SHP77 treated with DMSO at 0.1 percent for 48 hours (cell line): ENCODE measurements at places on chromosomes 11 and 22.

- peak; percentile 54 for DNase-seq
Observed at GRCh38 chr11:77191429-77191822, 63.4 kb downstream of the MYO7A start.

DNA sequence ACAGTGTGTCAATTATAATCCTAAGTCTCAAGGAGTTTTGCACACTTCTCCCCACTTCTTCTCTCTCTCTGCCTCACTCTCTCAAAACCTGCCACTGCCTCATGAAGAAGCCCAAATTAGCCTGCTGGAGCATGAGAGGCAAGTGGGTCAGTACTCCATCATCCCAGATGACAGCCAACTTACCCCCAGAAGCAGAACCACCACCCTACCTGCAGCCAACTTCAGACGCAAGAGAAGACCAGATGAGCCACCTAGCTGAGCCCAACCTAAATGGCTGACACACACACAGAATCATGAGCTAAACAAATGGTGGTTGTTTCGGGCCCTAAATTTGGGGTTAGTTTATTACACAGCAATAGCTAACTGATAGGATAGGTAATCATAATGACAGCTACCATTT is 61.2 kb downstream of the CD82 start:
- DNase-seq = no peak

- no peak for DNase-seq
Observed at GRCh38 chr22:29330753-29331152, 15.3 kb upstream of the RASL10A start.

DNA sequence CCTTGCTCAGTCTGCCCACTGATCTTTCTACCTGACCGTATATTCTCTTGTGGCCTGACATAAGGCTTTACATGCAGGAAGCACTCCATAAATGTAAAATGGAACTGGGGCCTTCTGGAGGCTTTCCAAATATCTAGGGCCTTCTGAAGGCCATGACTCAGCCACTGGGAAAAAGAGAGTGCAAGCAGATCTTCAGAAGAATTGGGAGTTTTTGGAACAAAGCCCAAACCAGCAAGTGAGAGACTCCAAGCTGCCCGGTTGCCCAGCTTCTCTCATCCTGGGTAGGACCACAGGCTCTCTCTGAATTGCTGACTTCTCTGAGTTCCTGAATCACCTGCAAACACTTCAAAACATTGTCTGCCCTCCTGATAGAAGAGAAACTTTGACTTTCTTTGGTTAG is 107.9 kb upstream of the BMAL1 start:
- no peak for DNase-seq

- DNase-seq = peak; percentile 11
Observed at GRCh38 chr11:3849297-3849874, 6.1 kb upstream of the STIM1 start.

DNA sequence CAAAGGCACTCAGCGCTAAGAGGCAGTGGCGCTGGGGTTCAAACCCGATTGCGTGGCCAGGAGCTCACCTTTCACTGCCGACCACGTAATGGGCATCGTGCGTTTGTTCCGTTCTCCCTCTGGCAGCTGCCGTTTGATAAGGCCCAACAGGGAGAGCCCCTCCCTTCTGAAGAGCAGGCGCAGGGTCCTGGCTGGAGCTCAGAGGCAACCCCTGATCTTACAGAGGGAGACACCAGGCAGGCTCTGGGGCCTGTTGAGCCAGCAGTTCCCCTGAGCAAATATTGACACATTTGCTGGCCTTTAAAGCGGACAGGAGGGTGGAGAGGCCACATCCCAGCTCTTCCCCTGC is 11.7 kb upstream of the C1QTNF6 start:
- peak; percentile 50 for DNase-seq

GRCh38 chr11:112470355-112470754 is 209.7 kb upstream of the PLET1 start:
- no peak for DNase-seq

GRCh38 chr11:121650351-121651256 is 197.8 kb upstream of the SORL1-AS1 start:
- no peak for DNase-seq

DNA sequence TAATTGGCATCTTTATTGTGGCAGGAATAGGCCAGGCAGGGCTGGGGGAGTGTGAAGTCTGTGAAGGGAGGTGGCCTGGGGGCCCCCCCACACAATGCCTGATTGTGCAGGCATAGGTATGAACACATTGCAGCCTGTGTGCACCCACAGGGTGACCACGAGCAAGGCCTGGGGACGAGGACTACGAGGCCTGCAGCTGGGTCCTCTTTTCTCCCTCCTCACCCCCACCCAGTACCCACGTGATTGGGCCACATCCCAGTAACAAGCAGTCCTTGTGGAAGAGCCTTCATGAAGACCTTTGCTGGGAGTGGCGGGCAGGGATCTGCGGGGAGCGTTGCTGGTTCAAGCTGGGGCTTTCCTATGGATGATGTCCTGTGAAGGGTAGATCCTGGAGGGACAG is 29.3 kb downstream of the ZBTB16 start:
- no peak for DNase-seq

DNA sequence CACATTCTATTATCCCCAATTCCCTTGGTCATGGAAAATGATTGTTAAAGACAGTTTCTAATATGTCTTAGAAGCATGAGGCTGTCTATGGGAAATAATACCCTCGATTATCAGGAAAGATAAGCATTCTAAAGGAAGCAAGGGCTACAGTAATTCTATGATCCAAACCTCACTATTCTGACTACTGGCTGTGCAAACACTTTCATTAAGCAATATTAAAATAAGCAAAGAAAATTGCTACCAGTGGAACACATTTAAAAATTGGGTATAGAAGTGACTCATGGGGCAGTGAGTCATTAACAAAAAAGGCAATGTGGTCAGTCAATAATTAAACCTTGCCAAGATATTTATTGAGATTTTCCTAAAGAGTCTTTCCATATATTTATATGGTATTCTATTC is 1415.2 kb upstream of the TENM4 start:
- DNase-seq = no peak

DNA sequence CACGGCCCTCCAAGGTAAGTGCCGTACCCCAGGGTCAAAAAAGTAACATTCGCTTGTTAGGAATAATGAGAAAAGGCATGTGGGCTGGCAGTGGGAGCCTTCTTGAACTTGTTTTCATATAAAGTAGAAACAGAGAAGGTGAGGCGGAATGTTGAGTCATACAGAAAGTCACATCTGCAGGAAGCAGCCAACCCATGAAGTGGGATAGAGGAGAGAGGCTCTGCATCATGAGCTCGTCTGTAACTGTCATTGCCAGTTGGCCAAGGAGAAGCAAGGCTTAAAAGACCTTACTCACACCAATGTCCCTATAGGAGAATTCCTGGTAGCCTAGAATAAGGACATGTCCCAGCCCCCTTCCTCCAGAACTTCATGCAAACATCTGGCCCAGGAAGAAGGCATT is 253.3 kb downstream of the BUD13 start:
- no peak for DNase-seq
